ENCODE measurements at places on chromosomes 5 and 9.

- DNase-seq, result no peak
These were observed 9.3 kb downstream of the WHRN start for GRCh38 chr9:114496011-114496410.

DNA sequence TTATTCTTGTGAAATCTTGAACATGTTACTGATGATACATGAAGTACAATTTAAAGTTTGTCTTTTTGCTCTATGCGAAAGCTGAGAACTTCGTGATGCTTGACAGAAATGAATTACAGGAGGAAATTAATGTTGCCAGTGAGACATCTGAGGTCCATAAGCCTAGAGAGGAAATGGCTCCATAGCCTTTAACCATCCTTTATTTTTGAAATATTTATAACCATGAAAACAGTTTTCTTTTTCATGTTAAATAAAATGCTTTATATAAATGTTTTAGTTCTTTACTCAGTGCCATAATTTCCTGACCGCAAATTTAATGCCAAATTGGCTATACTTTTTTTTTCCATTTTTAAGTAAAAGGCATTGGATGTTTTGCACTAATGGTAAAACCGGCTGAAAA, 29.1 kb downstream of the F2RL2 start:
- no peak for DNase-seq

- DNase-seq, result no peak
These were observed 14.4 kb downstream of the FREM1 start for GRCh38 chr9:14895806-14896205.

GRCh38 chr9:97562542-97562941, 61.1 kb downstream of the TMOD1 start:
- DNase-seq, result no peak

- DNase-seq, result no peak
These were observed 70.3 kb downstream of the PHF2 start for GRCh38 chr9:93646640-93647178.

DNA sequence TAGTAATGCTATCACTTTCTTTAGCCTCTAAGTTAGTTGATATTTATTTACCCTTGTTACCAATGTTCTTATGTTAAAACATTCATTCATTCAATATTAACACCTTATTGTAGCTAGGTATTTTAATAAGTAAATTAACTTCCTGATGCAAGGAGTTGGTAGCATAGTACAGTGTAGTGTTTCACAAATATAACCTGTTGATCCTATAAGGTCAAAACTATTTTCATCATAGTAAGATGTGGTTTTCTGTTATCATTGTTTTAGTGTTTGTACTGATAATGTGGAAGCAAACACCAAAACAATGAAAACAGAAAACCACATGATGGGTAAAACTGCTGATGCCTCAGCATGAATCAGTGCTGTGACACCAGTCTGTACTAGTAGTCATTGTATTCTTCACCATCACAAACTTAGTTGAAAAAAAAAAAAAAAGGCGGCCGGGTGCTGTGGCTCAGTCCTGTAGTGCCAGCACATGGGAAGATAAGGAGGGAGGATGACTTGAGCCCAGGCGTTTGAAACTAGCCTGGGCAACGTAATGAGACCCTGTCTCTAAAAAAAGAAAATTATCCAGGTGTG, 36.5 kb downstream of the ZCCHC7 start:
- DNase-seq, result no peak

- DNase-seq, result no peak
These were observed 42.1 kb upstream of the TAF11L2 start for GRCh38 chr5:17455942-17456341.

GRCh38 chr9:126695701-126696400, 82.1 kb downstream of the LMX1B start:
- no peak for DNase-seq

GRCh38 chr9:77764894-77765780, 117.0 kb upstream of the GNA14 start:
- no peak for DNase-seq

GRCh38 chr9:19781240-19781639, 7.6 kb downstream of the SLC24A2 start:
- no peak for DNase-seq

GRCh38 chr5:179307931-179308471, 37.3 kb downstream of the ADAMTS2 start:
- no peak for DNase-seq

DNA sequence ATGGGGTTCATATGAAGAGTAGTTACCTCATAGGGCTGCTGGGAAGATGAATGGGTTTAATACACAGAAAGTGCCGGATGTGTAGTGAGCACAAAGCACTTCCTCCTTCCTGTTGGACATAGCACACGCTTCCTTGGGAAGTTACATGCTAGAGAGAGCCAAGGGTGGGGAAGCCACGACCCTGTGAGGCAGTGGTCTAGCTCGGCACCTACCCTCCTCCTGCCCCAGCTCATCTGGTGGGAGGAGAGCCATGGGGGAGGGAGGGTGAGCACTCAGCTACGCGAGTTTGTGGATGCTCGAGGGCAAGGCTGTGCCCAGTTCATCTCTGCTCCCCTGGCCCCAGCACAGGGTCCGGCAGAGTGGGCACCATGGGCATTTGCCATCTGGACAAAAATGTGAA, 43.6 kb upstream of the NEK6 start:
- no peak for DNase-seq

DNA sequence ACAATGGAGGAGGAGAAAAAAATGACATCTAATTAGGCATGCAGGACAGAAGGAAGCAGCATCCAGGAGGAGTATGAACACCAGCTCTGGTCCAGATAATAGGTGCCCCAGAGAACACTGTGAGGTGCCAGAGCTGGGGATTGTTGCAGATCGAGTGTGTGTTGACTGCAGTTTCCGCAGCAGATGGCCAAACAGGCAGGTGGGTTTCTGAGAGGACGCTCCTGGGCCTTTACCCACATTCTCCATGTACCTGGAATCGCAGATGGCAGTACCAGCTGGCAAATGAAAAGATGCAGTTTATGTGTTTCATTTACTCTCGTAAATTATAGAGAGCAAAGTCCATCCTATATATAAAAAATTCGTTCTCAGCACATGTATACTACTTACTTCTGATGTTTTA, 182.2 kb upstream of the ISL1 start:
- no peak for DNase-seq

DNA sequence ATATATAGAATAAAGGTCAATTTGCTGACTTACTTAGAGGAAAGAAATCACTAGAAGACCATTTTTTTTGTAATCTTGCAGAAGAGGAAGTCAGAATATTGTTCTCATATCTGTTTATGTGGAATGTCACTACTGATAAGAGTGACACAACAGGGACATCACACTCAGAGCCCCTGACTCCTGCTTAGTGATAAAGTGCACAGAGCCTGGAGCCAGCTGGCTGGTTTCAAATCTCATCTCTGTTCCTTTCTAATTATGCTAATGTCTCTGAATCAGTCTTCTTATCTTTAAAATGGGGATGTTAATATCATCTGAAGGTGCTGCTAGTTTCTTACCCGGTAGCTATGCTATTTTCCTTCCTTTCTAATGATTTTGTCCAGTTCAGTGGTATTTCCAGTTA, 58.6 kb upstream of the LIFR start:
- DNase-seq, result no peak

DNA sequence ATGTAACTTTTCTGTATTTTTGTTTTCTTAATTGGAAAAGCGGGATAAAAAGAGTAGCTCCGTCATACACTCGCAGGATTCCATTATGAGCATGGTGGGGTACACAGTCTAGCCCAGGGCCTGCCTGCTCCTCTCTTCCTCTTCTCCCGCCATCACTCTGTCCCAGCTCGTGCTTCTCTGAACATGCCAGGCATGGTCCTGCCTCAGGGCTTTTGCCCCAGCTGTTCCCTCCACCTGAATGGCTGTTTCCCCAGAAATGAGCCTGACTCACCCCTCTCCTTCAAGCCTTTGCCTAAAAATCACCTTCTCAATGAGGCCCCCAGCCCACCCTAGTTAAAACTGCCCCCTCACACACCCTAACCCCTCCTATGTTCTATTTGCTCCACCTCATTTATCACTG, 4.5 kb downstream of the CORO2A start:
- no peak for DNase-seq

GRCh38 chr5:146111409-146111808, 6.0 kb upstream of the PLAC8L1 start:
- DNase-seq, result no peak

GRCh38 chr5:73030531-73030930, 74.7 kb downstream of the FCHO2 start:
- DNase-seq, result no peak

DNA sequence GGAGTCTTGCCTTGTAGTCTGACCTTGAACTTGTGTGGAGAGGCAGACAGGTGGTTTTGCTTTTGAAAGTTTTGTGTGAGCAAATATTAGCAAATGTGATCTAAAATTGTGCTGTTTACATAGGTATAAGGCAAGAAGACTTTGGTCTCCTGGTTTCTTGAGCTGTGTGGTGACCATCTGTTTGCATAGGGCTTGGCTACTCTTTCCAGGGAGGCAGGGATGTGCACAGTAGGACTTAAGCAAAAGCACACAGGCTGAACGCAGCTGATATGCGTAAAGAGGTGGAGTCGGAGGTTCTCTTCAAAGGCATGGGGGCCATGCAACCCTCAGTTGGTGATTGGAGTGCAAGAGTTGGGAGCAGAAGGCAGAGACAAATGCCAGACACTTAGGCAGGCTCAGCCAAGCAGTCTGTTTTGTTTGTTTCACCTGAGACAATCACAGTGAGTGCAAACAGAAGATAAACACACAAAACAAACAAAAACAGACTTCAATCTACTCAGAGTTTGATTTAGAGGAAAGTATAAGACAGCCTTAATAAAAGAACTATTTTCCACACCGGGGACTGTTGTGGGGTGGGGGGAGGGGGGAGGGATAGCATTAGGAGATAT, 744.2 kb downstream of the MTRR start:
- DNase-seq, result no peak

DNA sequence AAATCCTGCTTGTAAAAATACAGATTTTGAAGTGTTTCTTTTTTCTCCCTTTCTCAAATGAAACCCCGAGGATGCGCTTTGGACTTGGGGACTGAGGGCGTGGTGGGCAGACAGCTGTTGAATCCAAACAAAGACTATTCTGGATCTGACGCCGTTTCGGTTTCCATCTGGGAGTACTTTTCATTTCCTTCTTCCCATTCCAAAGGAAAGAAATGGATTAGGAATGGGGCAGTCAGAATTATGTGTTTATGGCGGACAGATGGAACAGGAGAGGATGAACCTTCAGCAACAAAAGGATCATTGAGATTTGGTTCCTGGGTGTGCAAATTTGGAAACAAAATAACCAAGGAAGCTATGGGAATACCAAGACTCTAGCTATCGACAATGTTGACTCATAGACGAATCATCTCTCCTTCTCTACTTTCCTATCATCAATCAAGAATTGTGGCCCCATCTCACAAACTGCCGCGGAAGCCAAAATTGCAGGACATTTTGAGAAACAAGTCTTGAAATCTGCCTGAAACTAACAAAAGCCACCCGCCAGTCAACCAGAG, 300.6 kb downstream of the PARP8 start:
- no peak for DNase-seq

GRCh38 chr9:34869390-34869789, 88.7 kb upstream of the PHF24 start:
- DNase-seq, result no peak

GRCh38 chr5:24364711-24365110, 280.1 kb downstream of the CDH10 start:
- no peak for DNase-seq

GRCh38 chr9:89137542-89138462, 40.8 kb downstream of the SHC3 start:
- DNase-seq, result no peak

DNA sequence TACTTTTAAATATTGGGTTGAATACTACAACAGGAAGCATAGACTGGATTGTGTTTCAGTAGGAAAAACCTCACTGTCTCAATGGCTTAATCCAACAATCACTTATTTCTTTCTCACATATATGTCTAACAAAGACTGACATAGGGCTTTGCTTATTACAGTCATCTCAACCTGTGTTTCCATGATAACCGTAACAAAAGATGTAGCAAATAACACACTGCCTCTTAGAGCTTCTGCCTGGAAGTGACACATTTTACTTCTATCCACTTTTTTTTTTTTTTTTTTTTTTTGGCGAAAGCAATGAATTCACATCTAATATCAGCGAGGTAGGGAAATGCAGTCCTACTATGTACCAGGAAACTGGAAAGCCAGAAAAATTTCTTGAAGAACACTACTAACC, 204.9 kb upstream of the CDKN2B start:
- no peak for DNase-seq

DNA sequence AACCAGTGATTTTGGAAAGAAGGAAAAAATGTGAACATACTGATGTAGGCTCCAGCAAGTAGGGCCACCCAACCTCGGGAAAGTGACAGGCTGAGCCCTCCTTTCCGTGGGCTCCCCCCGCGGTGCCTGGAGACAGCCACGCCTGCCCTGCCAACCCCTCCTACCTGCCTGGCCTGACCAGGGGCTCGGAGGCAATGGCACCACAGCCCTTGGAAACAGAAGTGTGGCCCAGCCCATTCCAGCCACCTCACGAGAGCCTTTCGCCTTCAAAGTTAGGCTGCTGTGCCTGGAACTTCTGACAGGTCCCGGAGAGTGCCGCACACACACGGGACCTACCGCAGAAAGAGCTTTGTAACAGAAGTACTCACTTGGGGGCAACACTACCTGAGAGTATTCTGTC, 49.5 kb upstream of the LRRC14B start:
- no peak for DNase-seq

DNA sequence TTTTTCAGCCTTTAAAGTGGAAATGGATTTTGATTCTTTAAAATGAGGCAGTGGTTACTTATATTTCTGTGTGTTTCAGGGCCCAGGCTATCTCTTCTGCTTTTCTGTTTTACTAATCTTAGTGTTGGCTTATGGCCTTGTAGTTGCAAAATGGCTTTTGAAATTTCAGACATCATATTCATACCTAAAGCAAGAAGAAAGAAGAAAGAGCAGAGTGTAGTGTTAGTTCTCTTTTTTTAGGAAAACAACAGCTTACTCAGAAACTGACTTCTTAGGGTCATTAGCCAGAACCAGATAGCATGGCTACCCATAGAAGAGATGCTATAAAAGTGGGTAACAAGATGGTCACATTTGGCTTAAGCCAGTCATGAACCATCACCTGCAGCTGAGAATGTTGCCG, 20.9 kb downstream of the ZBED3 start:
- no peak for DNase-seq

- no peak for DNase-seq
These were observed 8.4 kb downstream of the GNAQ start for GRCh38 chr9:78023003-78023741.

DNA sequence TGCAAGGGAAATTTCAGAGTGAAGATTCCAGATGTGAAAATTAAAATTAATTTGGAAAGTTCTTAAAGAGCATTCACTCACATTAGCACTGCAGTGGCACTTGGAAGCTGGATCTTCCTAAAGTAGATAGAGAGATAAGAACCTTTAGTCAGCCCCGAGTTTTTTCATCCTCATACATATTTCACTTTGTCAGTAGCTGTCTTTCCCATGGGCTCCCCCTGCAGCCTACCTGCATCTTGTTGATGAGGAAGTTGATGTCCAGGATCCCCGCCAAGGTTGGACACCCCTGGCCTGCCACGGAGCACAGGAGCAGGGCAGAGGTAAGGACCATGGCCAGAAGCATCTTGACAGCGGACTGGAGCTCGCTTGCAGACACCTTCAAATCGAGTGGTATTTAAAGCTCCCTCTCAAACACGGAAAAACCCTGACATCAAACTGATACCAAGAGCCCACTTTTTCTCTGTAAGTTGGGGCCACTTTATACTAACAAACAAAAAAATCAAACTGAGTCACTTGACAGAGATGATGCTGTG, at the start of gene IL9:
TSS of gene IL9 (minus strand) at position 368 of the 533 bp plus-strand sequence. CDS start at position 343, 25 bp downstream.
- DNase-seq, result no peak

- no peak for DNase-seq
These were observed 33.1 kb downstream of the ZNF366 start for GRCh38 chr5:72474046-72474500.

Measured in stimulated activated CD4-positive, alpha-beta T cell treated with anti-CD3 and anti-CD28 coated beads, Interleukin-1b, Interleukin-23, amount 100 ng/mL, for 1 hour (primary cell).